Adrenal gland (tissue), 19 donors: ENCODE measurements at places on chromosomes 2 and 18. TPM values are rescaled to one million over a fixed set of nuclear protein-coding genes. Genes with fewer than 3 reads are reported as not detected.

DNA sequence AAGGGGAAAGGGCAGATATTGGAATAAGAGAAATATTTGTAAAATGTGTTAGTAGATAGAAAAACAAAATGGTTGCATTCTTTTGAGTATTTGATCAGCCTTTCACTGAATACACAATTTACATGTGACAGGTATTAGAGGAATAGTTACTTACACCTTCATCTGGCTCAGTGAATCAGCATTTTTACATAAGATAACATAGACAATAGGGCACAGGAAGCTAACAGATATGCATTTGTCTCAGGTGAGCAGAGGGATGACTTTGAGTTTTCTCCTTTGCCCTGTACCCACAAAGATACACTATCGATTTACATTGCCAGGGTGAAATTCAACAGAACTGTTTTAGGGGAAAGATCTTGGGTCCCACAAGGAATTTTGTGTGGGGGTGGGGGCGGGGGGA is 373.1 kb upstream of the NETO1 start:
- no peaks in the 10 kb centered on the region for H3K27me3 ChIP-seq
- H3K4me1 ChIP-seq: no peaks in the 10 kb centered on the region
- no peak overlapping the region for H3K4me3 ChIP-seq
- H3K27ac ChIP-seq: no peak overlapping the region

GRCh38 chr2:204842661-204843485 is 297.6 kb downstream of the PARD3B start:
- H3K27me3 ChIP-seq: no peaks in the 10 kb centered on the region
- no peak overlapping the region for H3K4me3 ChIP-seq
- peak overlapping the region; percentile 36 for H3K27ac ChIP-seq
- H3K4me1 ChIP-seq: peaks cover 6% of the 10 kb centered on the region
- peak; percentile 53 for DNase-seq

GRCh38 chr2:82494739-82495138 is 1964.3 kb downstream of the SUCLG1 start:
- no peak overlapping the region for H3K27ac ChIP-seq
- H3K27me3 ChIP-seq: no peaks in the 10 kb centered on the region
- H3K4me1 ChIP-seq: no peaks in the 10 kb centered on the region

Gene KCNE4
- 0.97 TPM for total RNA-seq

Gene CDH19
- total RNA-seq: 6.0 TPM

- H3K27me3 ChIP-seq: no peaks in the 10 kb centered on the region
- no peak overlapping the region for H3K4me3 ChIP-seq
- H3K4me1 ChIP-seq: no peaks in the 10 kb centered on the region
- no peak overlapping the region for H3K27ac ChIP-seq
- no peak for DNase-seq
- H3K36me3 ChIP-seq: no peaks in the 10 kb centered on the region
These were observed 59.2 kb upstream of the CSRNP3 start for GRCh38 chr2:165410276-165410675.

Gene VWC2L
- total RNA-seq: not detected
